ENCODE measurements at places on chromosomes 4 and X.

DNA sequence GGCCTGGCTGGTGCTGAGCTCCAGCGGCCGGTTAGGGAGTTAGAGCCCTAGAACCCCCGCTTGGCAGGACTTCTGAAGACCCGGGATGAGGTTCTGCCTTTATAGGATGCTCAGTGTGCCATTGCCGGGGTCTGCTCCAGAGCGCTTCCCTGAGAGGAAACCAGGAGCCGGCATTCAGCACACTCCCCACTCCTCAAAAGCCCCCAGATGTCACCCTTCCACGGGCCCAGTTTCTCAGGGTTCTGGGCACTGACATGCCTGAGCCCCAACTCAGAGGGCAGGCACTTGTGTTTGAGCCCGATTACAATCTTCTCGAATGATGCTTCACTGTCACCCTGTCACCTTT, 6.5 kb downstream of the NKX3-2 start:
- no peak for DNase-seq

- no peak for DNase-seq
Observed at GRCh38 chrX:97529536-97530200, 646.0 kb downstream of the RPA4 start.

DNA sequence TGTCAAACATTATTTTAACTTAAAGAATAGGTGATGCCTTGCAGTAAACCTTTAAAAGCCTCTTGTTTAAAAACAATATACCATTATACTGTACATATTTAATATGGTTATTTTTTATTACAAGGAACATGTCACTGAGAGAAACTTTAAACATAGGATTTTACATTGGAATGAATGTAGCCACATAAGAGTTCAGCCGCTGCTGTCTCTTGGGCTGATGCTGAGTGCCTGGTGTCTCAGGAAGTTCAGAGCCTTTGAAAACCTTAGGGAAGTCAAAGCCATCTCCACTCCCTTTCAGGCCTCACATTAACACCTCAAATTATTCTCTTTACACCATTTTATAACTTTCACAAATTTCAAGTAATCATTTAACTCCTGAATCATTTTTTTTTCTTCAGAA, 93.5 kb upstream of the DKK2 start:
- DNase-seq: no peak

- no peak for DNase-seq
Observed at GRCh38 chr4:2689825-2690700, 66.1 kb downstream of the TNIP2 start.

- DNase-seq: no peak
Observed at GRCh38 chr4:3305610-3306371, 13.0 kb downstream of the RGS12 start.

- DNase-seq: no peak
Observed at GRCh38 chr4:24511371-24512063, 72.8 kb downstream of the DHX15 start.

- peak; percentile 56 for DNase-seq
Observed at GRCh38 chr4:112704991-112705845, 68.3 kb downstream of the LARP7 start.
